ENCODE measurements at places on chromosomes 6 and 20. TPM values are rescaled to one million over a fixed set of nuclear protein-coding genes. Genes with fewer than 3 reads are reported as not detected.

DNA sequence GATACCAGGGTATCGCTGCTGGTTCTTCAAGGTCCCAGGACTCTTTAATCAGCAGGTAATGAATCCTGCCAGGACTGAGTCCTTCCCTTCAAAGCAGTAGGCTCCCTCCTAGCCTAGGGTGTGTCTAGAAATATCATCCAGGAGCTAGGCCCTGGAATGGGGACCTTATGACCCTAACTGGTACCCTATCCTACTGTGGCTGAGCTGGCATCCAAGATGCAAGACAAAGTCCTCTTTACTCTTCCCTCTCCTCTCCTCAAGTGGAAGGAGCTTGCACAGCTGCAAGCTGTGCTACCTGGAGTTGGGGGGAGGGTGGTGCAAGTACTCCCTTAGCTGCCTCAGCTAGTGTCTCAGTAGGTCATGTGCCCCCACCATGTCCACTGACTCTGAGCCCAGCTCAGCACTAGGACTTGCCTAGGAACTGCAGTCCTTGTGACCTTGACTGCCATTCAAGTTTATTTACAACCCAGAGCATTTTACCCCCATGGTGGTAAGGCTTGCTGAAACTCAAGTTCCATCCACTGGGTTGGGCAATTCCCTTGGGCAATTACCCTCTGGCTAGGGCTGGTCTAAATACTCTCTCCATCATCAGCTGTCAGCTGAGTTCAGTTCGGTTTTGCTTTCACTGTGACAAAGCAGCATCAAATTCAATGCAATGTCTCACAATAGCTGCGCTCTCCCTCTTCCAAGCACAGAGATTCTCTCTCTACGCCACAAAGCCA is 48.4 kb upstream of the TOP1 start:
- DNase-seq, result no peak

DNA sequence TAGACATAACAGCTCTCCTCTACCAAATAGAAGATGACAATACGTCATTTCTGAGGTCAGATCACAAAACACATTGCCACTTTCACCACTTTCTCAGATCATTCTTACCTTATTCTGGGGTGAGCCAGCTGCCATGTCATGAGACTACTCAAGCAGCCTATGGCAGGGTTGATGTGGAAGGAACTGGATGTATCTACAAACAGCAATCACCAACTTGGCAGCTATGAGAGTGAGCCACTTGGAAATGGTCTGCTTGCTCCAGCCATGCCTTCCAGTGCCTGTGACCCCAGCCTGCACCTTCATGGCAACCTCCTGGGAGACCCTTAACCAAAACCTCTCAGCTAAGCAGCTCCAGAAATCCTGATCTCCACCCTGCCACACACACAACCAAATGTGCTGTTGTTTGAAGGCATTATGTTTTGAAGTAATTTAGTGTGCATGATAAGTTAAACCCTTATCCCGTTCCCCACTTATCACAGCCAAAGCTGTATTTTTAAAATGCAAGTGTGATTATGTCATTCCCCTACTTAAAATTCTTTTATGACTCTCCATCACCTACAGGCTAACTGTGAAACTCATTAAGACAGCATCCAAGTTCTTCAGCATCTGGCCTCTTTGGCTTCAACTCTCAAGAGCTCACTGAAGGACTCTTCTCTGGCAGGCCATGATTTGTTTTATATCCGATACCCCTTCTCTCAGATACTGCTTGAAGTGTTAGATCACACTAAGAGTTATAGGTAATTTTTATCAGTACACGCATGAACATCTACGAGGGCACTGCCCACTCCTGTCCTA is 150.6 kb downstream of the LY86 start:
- DNase-seq, result no peak

The HLA-DQA2 gene
- not detected for total RNA-seq

The DAAM2 gene
- 0.06 TPM for total RNA-seq

DNA sequence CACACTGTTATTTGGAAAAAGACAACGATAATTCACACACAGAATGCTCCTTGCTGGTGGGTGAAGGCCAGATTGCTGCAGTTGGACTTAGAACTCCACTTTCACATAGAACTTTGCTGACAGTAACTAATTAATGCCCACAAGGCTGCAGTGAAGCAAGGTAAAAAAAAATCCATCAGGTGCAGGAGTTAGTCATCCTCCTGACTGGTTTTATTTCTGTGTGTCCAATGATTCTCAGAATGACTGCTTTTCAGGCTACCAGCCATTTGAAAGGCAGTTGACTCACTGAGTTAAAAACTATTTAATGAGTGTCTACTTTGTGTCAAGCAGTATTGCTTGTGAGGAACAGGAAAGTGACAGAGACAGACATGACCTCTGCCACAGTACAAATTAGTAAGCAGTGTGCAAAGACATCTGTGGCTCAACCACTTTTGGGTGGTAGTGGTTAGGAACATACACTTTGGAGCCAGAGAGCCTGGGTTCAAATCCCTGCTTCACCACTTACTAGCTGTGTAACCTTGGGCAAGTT is 41.9 kb downstream of the ELOVL5 start:
- no peak for DNase-seq

The SEMG1 gene
- total RNA-seq, result not detected

The IL20RA gene
- not detected for total RNA-seq

DNA sequence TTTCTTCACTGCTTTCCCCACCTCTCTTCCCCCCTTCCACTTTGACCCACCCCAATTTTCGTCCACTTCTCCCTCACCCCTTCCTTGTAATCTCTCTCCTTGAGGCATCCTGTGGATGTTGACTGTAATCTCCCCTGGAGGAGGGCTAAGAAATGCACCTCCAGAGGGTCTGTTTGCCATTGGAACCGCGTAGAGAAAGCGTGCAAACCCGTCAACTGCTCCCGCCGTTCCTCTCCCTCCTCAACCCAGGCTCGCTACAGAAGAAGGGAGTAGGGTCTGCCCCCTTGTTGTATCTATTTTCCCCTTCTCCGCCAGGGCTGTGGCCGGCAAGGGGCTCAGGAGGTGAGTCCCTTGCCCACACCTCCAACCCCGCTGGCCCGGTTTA is 502 bp upstream of the HTR1E start:
- DNase-seq, result no peak
